Activated CD4-positive, alpha-beta T cell treated with anti-CD3 and anti-CD28 coated beads, Interleukin-10, Interleukin-2, amounts not matched to agents 100 ng/mL and 50 ng/mL, durations not matched to agents 16 hours and 8 hours (primary cell): ENCODE measurements at places on chromosomes 1 and 21.

GRCh38 chr1:229192031-229192430 lies 78.9 kb upstream of the RAB4A start:
- DNase-seq, result peak; percentile 32

GRCh38 chr1:203148579-203148978 lies 21.1 kb downstream of the ADORA1 start:
- no peak for DNase-seq

GRCh38 chr1:153260585-153261280 lies 1.2 kb downstream of the LORICRIN start:
- peak; percentile 47 for DNase-seq

GRCh38 chr21:16243396-16243795 lies 513.6 kb downstream of the USP25 start:
- DNase-seq, result no peak
